ENCODE measurements at places on chromosomes 16 and 17.
A peak's percentile ranks its signal among the peaks of the same experiment; 100 is the strongest.

DNA sequence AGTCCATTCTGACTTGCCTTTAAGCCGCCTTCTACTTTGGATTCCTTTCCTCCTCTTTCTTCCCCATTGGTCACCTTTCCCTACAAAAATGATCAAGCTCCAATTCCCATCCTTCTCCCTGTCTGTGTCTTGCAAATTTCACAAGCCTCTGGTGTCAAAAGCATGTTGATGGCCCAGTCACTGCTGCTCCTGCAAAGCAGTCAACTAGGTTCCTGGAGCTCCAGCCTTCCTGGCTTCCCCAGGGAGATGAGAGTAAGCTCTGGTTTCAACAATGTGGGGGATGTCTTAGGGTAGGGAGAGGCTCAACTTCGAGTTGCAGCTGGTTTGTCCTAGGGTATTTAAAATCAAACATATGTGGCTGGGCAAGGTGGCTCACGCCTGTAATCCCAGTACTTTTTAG lies 36.1 kb upstream of the HELZ start:
- DNase-seq = no peak

GRCh38 chr16:74573622-74574021 lies 33.3 kb downstream of the GLG1 start:
- DNase-seq = no peak

DNA sequence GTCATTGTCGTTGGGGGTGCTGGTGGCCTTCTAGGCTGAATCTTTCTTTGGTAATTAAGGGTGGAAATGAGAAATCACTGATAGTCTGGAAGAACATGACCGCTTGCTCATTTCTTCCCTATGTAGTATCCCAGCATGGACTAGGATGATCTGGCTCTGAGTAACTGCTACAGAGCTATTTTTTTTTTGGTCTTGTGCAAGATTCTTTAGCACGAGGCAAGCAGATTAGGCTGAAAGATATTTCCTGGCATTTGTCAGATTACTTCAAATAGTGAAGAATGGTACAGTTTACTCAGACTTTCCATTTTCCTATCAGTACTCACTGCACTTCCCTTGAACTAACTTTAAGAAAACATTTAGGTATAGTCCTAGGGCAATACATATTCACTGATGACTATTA lies 89.0 kb downstream of the SYCE1L start:
- no peak for DNase-seq

GRCh38 chr16:55480228-55480655 lies 1.2 kb downstream of the MMP2 start:
- DNase-seq = no peak

GRCh38 chr17:28076144-28076543 lies 33.7 kb downstream of the NLK start:
- no peak for DNase-seq

DNA sequence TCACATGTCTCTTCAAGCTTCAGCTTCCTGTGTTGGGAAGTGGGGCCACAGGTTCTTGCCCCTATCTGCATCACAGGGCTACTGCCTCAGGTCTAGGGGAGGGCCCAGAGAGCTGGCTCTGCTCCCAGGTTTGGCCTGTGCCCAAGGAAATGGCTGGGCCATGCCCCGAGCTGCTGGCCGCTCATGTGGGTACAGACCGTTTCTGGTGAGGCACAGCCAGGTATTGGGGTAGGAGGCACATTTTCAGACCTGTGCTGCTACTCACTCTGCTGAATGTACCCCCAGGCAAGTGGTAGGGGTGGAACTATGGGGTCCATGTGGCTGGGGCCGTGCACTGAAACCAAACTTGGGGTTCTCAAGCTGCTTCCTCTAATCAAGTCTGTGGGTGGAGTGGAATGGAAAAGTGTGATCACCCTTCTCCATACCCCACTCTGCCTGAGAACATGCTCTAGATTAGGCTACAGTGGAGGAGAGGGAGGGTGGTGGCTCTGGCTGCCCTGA lies 4.6 kb downstream of the GAS2L2 start:
- no peak for DNase-seq

DNA sequence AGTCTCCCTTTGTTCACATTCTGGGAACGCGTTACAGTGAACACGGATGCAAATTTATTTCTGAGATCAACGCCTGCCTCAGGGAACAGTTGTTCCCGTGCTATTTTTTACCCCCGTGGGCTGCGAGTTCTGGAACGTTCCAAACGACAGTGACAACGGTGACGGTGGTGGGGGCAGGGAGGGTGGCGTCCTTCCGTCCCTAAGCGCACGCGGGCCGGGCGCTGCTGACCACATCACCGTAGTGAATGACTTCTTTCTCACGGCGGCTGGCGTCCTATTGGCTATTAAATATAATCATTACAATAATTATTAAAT lies 45.1 kb upstream of the SSTR5 start:
- DNase-seq = no peak

- DNase-seq = no peak
These were observed 20.5 kb downstream of the MYO15A start for GRCh38 chr17:18129041-18129502.

DNA sequence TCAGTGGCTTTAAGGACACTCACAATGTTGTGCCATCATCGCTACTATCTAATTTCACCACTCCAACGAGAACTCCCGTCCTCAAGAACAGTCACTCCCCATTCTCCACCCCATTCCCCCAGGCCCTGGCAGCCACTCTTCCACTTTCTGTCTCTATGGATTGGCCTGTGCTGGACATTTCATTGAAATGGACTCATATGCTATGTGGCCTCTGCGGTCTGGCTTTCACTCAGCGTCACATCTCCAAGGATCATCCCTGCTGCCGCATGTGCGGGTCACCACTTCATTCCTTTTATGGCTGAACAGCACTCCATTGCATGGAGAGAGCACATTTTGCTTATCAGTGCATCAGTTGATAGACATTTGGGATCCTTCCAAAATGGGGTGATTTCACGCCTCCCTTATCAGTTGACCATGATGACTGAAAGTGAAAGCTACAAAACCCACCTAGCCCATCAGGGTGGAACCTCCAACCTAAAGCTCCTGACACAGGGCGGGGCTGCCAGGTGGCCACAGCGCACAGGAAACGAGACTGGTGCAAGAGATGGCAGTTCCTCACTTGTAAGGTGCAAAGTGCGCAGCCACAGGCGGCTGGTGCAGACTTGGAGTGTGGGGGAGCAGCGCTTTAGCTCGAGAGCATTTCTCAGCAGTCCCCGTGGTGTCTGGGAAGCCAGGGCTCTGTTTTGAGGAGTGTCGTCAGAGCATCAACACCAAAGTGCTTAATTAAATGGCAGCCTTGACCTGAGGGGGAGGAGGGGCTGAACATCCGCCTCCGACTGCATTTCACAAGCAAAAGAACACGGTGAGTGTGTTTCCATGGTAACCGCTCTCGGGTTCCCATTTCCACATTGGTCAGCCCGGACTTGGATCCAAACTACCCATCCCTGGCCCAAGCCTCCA lies 23.8 kb downstream of the COTL1 start:
- peak; percentile 69 for DNase-seq

GRCh38 chr16:59658572-59658971 lies 924.5 kb upstream of the GOT2 start:
- DNase-seq = no peak

DNA sequence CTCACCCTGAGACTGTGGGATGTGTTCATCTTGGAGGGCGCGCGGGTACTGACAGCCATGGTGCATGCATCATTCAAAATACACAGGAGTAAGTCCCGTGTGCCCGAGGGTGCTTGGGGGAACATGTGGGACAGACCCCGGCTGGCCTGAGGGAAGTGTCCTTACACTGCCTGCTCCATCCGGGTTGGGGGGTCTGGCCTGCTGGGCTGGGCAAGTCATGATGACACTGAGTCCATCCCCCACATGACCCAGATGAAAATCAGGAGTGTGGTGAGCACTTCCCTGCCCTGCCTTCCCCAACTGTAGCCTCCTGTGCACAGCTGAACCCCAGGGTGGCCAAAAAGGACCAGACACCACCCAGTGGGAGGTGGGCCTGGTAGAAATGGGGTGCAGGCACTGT lies 10.8 kb downstream of the TBC1D26 start:
- DNase-seq = no peak

- DNase-seq = no peak
These were observed 12.0 kb upstream of the KRT19 start for GRCh38 chr17:41539979-41540701.

DNA sequence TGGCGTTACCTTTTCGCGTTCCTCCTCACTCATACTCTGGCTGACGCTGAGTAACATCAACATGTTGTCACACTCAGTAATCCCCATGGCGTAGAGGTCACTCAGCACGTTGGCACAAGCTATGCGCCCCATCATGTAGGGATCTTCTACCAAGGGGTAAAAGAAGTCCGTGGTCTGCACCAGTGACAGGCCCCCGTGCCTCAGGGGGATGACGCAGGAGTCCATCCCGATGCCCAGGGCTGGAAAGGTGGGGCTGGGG lies 596 bp downstream of the SEPHS2 start:
- DNase-seq = no peak

DNA sequence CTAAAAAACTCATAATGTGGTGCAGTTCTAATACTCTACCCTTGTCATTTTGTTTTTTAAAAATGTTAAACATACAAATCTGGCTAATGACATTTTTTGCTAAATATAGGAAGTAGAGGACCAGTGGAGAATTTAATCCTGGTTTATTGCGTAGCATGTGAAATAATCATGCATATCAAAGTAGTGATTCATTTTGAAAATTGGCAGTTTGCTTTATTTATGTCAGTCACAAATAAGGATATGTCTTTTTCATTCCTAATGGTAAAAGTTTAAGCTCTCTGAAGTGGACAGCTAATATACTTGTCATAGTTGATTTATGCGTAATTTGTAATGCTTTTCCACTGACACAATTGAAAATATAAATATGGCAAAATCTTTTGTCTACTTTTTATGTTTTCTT lies 224.2 kb downstream of the BCAS3 start:
- DNase-seq = no peak

GRCh38 chr17:21843318-21843865 lies 151.1 kb downstream of the KCNJ18 start:
- DNase-seq = no peak

DNA sequence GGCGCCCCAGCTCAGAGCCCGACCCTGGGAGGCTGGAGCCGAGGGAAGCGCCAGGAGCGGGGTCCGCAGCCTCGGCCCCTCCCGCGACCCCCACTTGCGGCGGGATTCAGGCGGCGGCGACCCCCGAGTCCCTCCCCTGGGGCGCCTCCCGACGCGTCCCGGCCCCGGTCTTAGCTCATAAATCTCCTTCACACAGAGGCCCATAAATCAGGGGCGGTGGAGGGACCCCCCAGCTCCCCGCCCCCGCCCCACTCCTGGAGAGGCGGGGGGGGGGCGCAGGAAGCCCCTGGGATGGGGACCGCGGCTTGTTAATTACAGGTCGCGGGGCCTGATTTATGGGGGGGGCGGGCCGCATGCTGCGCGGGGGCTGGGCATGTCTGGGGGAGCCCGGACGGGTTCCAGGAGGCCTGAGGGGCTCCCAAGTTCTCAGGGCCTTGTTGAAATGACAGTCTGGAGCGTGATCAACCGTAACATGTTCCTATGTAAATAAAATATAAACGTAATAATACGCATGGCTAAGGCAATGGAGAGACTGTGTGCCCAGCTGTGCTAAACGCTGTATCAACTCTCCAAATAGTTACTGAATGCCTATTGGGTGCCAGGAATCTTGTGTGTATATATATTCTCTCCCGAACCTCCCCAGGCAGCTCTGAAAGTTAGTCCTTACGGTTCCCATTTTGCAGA lies 10.0 kb upstream of the BHLHA9 start:
- no peak for DNase-seq

- DNase-seq = no peak
These were observed 2.6 kb downstream of the LRRC59 start for GRCh38 chr17:50394711-50395110.

- no peak for DNase-seq
These were observed 4.0 kb upstream of the METRNL start for GRCh38 chr17:83075270-83075880.

DNA sequence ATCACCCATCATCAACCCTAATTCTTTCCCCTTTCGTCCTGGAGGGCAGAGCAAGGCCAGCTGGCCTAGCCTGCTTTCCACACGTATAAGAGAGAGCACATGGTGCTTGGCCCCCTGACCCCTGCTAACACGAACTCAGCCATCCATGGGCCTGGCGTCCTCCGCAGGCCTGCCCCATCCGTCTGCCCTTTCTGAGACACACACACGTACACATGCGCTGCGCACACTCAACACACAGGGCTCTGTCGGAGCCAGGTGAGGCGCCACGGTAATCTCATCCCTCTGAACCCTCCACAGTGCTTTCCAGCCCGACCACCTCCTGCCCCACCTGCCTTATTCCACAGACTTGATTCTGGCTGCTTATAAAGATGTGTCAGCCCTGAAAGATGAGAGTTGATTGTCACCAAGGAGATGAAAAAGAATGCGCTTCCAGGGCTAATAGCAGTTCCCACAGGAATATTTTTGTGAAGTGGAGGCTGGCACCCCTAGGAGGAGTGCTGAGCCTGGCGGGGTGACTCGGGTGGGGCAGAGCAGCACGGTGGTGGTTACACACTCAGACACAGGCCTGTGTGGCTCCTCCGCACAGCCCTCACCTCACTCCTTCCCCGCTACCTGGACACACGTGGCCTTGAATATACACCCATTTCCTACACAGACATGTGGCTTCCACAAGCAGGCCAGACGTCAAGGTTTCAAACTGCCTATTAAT lies 228.1 kb downstream of the NTN1 start:
- no peak for DNase-seq

DNA sequence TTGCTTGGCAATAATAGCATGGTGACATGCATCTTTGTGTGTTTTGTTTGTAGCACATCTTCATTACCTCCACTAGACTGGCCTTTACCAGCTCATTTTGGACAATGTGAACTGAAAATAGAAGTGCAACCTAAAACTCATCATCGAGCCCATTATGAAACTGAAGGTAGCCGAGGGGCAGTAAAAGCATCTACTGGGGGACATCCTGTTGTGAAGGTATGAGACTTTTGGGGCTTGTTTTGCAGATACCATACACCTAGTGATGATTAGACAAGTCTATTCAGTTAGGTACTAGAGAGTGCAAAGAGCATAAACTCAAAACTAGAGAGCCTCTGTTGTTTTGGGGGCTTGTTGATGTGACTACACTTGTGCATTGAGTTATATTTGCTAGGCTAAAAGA lies 41.2 kb downstream of the NFATC3 start:
- no peak for DNase-seq

- peak; percentile 43 for DNase-seq
These were observed 49.1 kb downstream of the STAT5A start for GRCh38 chr17:42337442-42337841.

GRCh38 chr16:9370061-9370491 lies 278.6 kb downstream of the HAPSTR1 start:
- no peak for DNase-seq

DNA sequence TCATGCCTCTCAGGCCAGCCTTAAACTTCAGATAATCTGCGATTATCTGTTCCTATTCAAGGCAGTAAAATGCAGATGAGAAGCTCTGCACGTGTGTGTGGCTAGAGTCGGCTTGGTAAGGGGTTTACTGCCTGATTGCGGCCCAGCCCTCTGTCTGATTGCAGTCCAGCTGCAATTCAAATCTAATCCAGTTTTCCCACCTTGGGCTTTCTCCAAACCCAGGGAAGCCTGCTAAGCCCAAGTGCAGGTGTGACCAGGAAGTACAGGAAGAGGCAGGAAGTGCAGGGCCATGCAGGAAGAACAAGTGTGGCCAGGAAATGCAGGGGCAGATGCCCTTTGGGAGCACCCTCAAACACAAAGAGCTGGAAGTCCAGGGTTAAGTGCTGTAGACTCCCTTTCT lies 314.9 kb downstream of the CEP112 start:
- no peak for DNase-seq

GRCh38 chr16:53713403-53714204 lies 9.6 kb downstream of the FTO start:
- no peak for DNase-seq

GRCh38 chr17:61492759-61493526 lies 40.7 kb downstream of the TBX4 start:
- DNase-seq = no peak

- no peak for DNase-seq
These were observed 115.3 kb upstream of the HLF start for GRCh38 chr17:55149485-55149884.

Data from activated CD4-positive, alpha-beta T cell treated with anti-CD3 and anti-CD28 coated beads for 1 hour (primary cell).